ENCODE measurements at places on chromosomes 1 and 21.

- DNase-seq, result no peak
Measured at GRCh38 chr1:229436201-229436600, 2.3 kb upstream of the ACTA1 start.

DNA sequence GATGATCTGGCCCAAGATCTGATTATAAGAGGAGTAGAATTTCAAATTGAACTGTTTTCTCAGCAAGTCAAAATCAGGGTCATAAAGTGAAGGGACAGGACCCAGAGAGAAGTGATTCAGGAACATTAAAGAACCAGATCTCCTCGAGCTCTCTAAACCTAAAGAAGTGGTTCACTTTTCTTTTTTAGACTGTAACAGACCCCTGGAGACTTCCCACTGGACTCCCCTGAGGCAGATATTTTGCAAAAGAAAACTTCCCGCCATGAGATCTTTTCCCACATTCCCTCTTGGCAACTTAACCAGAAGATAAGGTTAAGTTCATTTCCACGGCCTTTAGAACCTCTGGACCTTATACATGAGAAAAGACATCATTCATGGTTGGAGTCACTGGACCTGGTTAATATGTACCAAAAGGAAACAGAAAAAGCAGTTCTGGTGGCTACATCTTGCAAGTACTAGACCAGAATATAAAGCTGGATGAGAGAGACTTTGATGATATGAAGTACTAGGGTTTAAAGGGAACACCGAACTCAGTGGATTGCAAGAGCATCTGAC is 1061.4 kb downstream of the MRPL39 start:
- no peak for DNase-seq

DNA sequence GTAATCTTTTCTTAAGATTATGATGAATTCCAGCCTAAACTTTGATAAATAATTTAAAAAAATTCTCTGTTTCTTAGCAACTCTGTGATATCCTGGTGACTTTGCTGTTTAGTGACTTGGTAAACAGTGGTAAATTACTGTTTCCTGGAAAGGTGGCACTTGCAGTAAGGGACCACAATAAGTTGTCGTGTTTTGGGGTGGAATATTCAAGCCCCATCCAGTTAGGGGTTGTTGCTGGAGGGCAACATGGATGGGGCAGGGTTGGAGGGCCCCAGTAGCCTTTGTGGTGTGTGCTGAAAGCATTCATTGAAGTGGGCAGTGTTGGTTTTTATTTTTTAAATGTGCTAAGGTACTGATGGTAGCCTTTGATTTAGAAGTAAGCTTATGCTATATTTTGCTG is 30.3 kb downstream of the PRDM2 start:
- DNase-seq, result no peak

DNA sequence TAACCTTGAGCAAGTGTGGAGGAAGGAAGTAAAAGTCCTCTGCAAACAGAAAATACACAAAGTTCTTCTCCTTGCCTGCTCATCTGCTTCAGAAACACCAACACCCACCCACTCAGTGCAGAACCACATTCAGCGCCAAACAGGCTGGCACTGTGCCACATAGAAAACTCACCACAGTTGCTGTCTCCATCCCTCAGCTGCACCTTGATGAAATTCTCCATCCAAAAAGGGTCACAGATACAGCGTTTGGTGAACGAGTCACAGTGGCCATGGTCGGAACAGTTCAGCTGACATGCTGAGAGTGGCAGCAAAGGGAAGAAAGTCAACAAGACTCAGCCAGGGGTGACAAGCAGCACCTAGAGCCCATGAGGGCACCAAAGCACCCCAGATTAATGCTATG is 114.5 kb downstream of the KIAA0319L start:
- DNase-seq, result no peak

GRCh38 chr1:32116531-32116930 is 8.7 kb downstream of the KPNA6 start:
- no peak for DNase-seq

DNA sequence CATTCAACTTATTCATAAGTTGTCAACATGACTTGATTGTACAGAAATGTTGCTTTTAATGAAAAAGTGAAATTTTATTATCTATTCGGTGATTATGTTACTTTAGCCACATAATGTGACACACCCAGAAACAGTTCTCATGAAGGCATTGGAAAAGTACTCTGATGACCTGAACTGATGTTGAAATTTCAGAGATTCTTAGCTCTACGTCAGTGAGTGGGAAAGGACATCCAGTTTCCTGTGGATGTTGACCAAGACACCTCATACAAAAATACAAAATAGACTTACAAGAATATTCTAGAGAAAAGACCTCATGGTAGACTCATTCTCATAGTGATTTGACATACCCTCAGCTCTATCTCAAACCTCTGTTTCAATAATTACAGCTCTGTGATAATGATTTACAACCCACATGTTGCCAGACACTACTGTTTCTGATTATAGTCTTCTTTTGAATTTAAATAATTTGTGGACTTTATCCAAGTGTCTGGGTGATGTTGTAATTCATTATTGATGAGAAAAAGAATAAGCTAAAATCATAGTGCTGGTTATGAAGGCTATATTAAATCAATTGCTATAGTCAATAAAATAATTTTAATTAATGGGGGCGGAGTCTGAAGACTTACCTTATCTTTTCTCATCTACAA is 37.3 kb downstream of the KCNK2 start:
- no peak for DNase-seq

DNA sequence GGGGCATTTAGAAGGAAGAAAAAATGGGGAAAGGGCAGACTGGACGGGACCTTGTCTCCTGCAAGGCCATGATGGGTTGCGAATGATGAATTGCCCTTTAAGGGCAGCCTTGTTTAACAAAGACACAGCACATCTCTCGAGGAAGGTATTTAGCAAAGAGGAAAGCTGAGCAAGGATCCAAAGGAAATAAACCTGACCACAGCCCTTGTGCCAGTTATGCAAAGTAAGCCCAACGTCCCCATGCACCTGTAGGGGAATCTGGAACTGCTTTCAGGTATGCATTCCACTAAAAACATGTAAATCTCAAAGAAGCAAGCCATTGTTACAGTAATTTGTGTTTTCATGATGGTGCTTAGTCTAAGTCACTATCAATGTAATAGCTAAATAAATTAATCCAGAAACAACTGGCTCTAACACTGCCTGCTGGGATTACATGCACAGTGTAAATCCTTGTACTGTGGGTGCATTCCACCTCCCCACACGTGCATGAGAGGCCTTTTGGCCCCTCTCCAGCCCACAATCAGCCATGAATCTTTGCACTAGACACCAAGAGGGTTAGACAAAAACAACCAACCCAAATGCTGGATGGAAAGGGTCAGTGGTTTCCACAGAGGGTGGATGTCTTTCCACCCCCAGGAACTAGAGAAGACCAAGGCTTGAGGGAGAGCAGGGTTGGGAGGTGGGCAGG is 228.8 kb upstream of the KAZN start:
- no peak for DNase-seq

GRCh38 chr21:38467374-38467773 is 30.9 kb downstream of the ERG start:
- no peak for DNase-seq

DNA sequence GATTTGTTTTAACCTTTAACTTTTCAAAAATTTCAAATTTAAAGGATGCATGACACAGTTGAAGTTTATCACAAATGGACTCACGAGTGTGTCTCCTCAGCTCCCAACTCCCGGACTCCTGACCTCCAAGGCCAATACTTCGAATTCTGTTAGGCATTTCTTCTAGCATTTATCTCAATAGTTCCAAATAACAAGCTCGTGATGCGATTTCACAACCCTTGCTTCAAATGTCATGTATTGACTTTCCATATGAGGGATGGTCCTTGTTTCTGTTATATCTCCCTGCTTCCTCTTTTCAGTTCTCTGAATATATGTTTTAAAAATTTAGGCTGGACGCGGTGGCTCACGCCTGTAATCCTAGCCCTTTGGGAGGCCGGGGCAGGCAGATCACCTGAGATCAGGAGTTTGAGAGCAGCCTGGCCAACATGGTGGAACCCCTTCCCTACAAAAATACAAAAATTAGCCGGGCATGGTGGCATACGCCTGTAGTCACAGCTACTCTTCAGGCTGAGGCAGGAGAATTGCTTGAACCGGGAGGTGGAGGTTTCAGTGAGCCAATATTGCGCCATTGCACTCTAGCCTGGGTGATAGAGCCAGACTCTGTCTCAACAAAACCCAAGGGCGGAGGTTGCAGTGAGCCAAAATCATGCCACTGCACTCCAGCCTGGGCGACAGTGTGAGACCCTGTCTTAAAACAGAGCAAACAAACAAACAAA is 52.0 kb upstream of the TINAGL1 start:
- DNase-seq, result no peak

GRCh38 chr1:192270398-192270797 is 46.4 kb upstream of the RGS21 start:
- DNase-seq, result no peak

DNA sequence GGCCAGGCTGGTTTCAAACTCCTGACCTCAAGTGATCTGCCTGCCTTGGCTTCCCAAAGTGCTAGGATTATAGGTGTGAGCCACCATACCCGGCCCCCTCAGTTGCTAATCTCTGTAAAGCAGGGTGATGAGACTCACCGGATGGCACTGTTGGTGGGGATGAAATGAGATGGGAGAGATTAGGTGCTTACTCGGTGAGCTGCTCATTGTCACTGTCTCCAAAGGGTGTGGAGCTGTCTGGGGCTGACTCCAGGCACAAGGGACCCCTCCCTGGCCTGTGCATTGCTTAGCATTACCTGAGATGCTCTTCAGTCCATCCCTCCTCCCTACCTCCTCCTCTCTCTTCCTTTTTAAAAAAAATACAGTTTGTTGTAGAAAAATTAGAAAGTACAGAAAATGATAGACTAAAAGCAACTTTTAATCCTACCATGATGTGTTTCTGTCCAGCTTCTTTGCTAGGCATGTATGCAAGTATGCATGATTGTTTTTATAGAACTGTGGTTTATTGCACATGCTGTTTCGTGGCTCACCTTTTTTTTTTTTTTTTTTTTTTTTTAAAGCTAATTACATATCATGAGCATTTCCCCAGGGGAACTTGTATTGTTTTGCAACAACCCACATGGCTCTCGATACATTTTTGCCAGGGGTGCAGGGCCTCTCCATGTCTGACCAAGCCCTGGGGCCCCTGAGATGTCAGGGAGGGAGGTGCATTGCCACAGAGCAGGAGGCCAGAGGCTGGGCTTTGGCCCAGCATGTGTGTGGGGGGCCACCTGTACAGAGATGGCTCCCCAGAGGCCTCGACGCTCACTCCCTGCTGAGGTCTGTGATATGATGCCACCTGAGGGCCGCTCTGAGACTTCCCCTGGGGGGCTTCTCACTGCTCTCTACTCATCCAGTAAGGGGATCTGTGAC is 55.4 kb downstream of the ARHGEF10L start:
- DNase-seq, result no peak

DNA sequence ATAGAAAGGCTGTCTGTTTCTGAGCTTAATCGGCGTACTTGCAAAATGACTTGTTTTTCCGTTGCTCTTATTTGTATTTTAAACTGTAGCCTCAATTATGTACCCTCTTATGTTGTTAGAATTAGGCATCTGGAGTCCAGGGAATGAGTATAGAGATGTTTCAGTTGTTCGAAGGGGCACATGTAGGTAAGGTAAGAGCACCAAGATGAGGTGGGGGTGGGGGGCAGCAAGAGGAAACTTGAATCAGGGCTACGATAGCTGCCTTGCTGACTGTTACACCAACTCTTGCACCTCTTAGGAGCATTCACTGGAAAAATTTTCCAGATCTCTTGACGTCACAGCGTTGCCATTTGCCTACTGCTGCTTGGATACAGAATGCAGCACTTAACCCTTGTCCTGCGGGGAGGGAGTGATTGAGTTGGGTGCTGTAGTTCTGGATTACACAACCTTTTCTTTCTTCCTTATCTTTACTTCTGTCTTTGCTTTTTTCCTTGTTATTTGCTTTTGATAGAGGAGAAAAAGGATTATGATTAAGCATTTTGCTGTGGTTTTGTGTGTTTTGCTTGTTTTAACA is 3.2 kb downstream of the ATP1B1 start:
- no peak for DNase-seq

DNA sequence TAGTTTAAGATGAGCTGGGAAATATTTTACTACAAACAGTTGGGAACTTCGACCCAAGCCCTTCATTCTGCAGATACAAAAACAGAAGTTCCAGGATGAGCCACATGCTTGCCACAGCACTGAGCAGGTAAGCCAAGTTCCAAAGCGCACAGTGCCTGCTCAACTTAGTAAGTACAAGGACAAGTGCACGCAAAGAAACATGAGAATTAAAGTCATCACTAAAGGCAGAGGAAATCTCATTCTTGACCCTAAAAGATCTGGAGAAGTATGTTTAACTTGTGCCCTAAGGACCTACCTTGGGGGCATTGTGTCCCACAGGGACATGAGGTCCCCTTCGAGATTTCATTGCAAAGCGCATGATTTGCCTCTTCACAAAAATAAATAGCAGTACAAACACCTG is 1.2 kb upstream of the UBAP2L start:
- DNase-seq, result no peak

GRCh38 chr1:226457307-226457712 is 49.4 kb upstream of the PARP1 start:
- no peak for DNase-seq

GRCh38 chr1:106022312-106022902 is 1034.1 kb upstream of the PRMT6 start:
- no peak for DNase-seq

GRCh38 chr1:25120281-25120680 is 112.0 kb downstream of the SYF2 start:
- DNase-seq, result no peak

DNA sequence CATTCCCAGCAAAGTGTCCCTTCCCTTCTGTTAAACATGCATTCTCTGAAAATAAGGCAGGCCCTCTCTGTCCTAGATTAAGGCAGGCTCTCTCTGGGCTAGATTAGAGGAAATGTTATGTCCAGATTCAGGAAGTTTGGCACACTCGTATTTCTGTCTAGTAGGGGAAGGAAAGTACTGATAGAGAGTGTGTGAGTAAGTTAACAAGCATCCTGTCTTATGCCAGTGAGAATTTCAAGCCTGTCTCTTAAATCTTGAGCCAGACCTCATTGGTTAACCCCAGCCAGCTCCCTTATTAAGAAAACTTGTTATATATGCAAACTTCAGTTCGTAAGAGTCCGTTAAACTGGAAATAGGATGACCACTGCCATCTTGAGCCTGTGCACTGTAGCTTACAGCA is 31.6 kb downstream of the IGSF5 start:
- DNase-seq, result no peak

DNA sequence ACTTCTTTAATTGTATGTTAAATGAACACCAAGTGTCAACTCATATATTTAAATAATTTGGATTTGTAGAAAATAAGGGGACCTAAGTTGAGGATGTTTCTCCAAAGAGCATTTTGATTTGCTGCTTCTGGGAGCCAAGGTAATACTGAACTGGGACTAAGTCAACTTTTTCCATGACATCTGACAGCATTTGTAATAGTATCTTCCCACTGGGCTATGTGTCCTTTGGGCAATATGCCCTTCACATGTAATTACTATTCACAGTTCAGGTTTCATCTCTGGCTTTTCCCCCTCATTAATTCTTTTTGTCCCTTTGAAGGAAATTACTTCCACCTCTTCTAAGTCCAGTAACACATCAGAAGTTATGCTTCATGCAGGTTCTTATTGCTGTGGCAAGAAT is 36.7 kb upstream of the HP1BP3 start:
- no peak for DNase-seq

Data from ecto neural progenitor cell (in vitro differentiated cells).